ENCODE measurements at places on chromosomes 2 and 18.

- DNase-seq, result no peak
Observed at GRCh38 chr2:119197529-119198239, 25.9 kb upstream of the STEAP3 start.

DNA sequence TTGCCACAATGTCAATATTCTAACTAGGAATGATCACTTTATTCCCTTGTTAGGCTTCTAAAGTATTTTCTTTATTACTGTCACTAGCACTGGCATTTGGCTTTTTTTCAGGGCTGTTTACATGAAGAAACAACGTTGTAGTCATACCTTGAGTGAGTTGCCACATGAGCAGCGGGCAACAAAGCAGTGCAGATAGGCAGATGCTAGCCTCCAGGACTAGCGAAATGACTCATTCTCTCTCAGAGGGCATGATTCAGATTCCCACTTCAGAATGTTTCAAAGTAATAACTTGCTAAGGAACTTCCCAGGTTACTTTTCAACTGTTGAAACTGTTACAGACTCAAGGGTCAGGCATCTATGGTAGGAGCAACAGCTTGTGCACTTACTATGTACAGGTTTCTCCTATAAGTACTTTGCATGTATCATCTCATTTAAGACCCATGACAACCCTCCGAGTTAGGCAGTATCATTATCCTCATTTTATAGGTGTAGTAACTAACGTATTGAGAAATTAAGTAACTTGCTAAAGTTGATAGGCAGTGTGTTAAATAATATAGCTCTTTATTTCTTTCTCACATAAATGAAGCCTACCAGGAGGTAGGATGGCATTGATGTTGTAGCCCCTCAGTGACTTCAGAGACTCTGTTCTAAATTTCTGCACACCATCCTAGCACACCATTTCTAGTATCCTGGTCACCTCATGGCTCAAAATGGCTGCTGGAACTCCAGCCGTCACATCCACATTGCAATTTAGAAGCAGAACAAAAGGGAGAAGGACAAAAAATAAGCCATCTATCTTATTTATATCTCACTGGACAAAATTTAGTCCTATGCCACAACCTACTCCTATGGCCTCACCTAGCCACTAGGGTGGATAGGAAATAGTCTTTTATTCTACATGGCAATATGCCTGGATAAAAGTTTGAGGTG lies 83.3 kb downstream of the ICOS start:
- peak; percentile 76 for DNase-seq

DNA sequence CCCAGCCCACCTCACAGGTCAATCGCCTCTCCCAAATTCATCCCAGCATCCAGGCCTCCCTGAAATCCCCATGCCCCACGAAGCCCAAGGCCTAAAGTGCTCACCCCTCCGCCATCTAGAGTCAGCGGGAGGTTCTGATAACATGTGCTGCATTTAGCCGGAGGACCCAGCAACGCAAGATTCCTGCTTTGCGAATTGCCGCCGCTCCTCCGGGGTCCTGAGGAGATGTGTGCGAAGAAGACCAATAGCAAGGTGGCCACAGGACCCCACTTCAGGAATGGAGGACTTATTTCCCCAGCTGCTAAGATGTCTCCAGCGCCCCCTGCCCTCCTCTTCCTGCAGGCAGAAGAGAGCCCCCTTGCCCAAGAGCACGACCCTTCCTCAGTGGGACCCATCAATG lies 120.8 kb upstream of the GLI2 start:
- no peak for DNase-seq

- no peak for DNase-seq
Observed at GRCh38 chr2:154699575-154699930, 1.1 kb downstream of the KCNJ3 start.

DNA sequence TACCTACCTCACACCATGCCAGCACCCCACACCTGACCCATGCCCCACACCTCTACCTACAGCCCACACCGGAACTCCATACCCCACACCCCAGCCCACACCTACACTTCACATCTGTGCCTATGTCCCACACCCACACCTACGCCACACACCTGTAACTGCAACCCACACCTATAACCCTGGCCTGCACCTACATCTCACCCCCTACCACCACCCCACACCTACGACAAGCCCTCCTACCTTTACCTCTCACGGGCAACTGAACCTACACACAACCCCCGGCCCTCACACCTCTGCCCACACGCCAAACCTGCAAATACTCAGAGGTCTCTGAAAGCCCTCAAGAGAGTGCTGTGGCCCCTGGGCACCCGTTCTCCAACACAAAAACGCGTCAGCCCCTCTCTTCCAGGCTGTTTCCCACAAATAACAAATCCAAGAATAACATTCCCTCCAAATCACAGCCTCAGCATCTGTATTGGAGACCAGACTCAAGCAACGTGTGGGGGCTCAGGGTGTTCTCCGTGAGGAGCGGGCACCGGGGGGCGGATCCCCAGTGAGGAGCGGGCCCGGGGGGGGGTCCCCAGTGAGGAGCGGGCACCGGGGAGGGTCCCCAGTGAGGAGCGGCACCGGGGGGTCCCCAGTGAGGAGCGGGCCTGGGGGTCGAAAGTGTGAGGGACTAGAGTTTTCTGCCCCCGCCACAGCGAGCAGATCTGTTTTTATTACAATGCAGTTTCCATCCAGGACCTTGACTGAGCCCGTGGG lies 33.4 kb downstream of the SLC66A2 start:
- no peak for DNase-seq

GRCh38 chr2:238942726-238943300 lies 94.9 kb downstream of the TWIST2 start:
- peak; percentile 70 for DNase-seq

DNA sequence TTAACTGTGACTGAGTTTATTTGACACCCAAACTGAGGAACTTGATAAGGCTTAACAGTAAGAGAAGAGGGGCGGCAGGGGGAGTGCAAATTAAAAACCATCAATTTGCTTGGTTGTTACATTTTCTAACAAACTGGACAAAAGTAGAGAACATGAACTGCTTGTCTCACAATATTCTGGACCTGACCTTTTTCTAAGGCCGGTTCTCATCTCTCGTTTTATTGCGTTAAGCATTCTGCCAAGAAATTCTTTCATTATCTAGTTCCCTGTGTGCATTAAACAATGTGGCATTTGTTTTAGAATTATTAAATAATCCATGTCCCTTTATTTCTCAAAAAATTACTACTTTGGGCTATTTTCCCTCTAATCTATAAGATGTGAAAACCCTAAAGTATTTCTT lies 565.2 kb upstream of the PKDCC start:
- DNase-seq, result no peak

DNA sequence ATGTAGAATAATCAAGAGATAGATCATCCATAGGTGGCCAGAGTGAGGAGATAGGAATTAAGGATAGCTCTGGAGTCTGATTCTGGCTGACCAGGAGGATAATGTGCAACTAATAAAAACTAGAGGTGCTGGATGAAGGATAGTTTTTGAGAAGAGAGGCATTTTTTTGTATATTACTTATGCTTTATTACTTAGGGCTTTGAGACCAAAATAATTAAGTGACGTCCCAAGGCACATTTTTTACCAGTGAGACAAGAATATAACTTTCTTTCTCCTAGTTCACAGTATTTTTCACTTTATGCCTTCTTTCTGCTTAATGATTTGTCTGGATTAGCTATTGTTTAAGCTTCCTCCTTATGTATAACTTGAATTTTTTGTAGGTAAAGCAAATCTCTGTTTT lies 756.6 kb downstream of the TSN start:
- no peak for DNase-seq

GRCh38 chr2:116510117-116510671 lies 1304.3 kb upstream of the DDX18 start:
- no peak for DNase-seq

DNA sequence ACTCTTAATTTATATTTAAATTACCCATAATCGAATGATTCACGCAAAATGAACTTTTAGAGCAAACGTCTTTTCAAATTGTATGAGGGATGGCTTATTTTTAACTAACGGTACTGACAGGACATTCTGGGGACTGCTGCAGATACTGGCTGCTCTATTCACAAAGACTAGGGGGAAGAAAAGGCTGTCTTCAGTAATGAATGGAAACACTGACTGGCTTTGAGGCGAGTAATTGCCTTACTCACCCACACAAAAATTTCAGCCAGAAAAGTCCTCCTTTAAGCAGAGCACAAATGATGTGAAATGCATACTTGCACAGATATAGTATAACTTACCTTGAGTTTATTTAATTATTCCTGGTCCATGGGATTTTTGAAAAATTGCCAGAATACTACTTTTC lies 852.6 kb downstream of the DPP10 start:
- DNase-seq, result no peak

DNA sequence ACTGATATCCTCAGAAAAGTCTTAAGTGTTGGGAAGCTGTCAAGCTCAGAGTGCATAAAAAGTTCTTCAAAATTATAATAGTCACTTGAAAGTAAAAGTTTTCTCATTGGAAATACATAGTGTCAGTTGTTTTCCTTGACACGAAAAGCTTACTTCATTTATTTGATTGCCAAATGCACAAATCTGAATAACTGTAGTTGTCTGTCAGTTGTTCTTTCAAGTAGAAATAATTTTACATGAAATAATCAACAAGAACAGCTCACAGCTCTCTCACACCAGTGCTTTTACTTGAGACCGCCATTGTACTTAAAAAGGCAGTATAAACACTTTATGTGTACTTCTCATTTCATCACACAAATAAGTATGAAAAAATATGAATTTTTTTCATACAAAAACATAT lies 163.3 kb upstream of the NXPH2 start:
- DNase-seq, result no peak

DNA sequence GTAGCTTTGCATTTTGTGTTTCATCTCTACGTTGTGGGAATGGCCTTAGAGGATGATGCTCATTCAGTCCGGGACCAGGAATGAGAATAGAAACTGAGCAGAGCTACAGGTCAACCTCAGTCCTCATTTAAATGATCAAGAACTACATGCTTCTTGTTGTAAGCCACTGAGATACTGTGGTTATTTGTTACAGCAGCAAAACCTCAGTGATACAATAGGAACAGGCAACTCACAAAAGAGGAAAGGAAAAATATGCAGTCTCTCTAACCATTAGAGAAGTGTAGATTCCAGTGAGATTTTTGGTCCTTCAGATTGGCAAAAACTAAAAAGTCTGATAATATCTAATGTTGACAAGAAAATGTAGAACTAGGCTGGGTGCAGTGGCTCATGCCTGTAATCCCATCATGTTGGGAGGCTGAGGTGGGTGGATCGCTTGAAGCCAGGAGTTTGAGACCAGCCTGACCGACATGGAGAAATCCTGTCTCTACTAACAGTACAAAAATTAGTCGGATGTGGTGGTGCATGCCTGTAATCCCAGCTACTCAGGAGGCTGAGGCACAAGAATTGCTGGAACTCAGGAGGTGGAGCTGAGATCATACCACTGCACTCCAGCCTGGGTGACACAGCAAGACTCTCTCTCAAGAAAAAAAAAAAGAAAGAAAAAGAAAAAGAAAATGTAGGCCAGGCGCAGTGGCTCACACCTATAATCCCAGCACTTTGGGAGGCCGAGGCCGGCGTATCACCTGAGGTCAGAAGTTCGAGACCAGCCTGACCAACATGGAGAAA lies 13.3 kb downstream of the CHCHD5 start:
- DNase-seq, result no peak
